ENCODE measurements at places on chromosomes 16 and 17. TPM values are rescaled to one million over a fixed set of nuclear protein-coding genes. Genes with fewer than 3 reads are reported as not detected.

CCL1 gene
- not detected for total RNA-seq

RNU2-1 gene
- not detected for total RNA-seq

PLA2G10 gene
- total RNA-seq = 0.49 TPM

FBXO31 gene
- 25.1 TPM for total RNA-seq

SHISA9 gene
- total RNA-seq = 0.05 TPM

CCDC43 gene
- 29.8 TPM for total RNA-seq

ZFHX3 gene
- 9.3 TPM for total RNA-seq

CRYM gene
- 2.1 TPM for total RNA-seq

SLC7A6 gene
- 35.7 TPM for total RNA-seq

TMEM92 gene
- total RNA-seq = 19.1 TPM

LGALS9B gene
- total RNA-seq = not detected

ZDHHC7 gene
- 75.3 TPM for total RNA-seq

ATP5PD gene
- total RNA-seq = 475 TPM

SEPTIN12 gene
- total RNA-seq = not detected
